ENCODE measurements at places on chromosomes 7 and 10.

- peak; percentile 65 for DNase-seq
Measured at GRCh38 chr10:47361293-47361692, 13.1 kb downstream of the RBP3 start.

DNA sequence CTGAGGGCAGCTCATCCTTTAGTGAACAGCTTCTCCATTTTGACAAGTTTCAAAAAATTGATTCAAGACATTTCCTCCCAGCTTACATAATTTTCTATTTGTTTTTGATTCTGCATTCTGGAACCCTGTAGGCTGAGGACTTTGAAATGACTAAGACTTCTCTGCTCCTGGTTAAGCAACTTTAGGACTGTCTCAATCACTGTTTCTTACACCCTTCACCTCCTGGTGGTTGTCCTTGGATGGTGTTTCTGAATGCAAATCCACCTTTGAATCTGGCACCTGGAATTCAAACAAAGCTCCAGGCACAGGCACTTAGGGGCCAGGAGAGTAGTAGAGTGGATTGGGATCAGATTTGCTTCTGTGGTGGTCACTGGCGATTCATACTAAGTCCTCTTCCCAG lies 595.5 kb downstream of the LRMDA start:
- DNase-seq: no peak

DNA sequence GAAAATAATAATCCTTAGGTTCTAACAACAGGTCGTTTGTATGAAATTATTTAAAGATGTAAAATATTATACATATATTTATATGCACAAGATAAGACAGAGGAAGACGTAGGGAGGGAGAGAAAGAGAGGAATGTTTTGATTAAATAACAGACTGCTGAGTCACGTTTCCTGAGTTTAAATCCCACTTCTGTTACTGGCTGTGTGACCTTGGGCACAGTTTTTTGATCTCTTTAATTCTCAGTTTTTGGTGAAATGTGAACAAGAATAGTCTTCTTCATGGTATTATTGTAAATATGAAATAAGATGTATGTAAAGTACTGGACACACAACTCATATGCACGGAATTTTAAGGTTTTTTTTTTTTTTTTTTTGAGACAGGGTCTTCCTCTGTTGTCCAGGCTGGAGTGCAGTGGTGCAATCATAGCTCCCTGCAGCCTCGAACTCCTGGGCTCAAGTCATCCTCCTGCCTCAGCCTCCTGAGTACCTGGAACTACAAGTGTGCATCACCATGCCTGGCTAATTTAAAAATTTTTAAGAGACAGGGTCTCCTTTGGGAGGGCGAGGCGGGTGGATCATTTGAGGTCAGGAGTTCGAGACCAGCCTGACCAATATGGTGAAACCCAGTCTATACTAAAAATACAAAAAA lies 42.6 kb downstream of the BAMBI start:
- no peak for DNase-seq

- no peak for DNase-seq
Measured at GRCh38 chr7:134781171-134781570, 1.7 kb downstream of the CALD1 start.

DNA sequence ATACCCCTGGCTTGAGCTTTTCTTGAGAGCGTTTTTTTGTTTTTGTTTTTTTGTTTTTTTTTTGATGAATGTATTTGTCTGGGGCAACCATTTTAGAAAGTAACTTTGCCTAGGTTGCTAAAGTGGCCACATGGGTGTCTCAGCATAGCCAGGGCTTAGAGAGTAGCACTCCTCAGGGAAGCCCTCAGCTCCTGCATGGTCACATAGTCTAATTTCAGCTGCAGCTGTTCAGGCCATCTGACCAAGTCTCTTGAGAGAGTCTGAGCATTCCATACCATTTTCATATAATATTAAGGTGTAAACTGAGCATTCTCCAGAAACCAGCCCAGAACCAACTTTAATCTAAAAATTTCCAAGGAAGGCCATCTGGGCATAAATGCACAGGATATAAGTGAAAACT lies 186.4 kb downstream of the NPSR1 start:
- DNase-seq: no peak
